ENCODE measurements at places on chromosomes 2 and 18. TPM values are rescaled to one million over a fixed set of nuclear protein-coding genes. Genes with fewer than 3 reads are reported as not detected.

- no peaks in the 10 kb centered on the region for H3K27me3 ChIP-seq
- no peak for DNase-seq
- peak overlapping the region; percentile 94 for H3K27ac ChIP-seq
- peak overlapping the region; percentile 90 for H3K4me3 ChIP-seq
- H3K4me1 ChIP-seq, result peaks cover 34% of the 10 kb centered on the region
- H3K36me3 ChIP-seq, result no peaks in the 10 kb centered on the region
Observed at GRCh38 chr2:28895189-28895893, 874 bp downstream of the WDR43 start.

The SPDYA gene
- 1.7 TPM for total RNA-seq

DNA sequence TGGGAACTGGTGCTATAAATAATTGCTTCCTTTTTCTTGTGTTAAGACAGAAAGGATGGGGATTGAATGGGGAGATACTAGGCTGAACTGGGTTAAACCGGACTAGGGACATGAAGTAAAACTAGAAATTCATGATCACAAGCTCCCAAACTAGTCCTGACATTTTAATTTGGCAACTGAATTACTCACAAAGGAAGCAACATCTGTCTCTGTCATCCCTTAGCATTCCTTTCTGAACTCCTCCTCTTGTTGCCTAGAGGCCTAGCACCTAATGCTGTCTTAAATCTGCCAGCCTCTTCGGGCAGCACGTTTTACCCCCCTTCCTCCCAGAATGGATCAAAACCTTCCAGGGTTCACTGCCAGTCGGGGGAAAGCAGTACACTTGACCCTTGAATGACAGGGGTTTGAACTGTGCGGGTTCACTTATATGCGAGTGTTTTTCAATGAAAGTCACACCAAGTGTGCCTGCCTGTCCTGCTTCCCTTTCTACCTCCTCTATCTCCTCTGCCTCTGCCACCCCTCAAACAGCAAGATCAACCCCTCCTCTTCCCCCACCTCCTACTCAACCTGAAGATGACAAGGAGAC is 8.2 kb downstream of the KCTD1 start:
- DNase-seq, result no peak
- no peaks in the 10 kb centered on the region for H3K27me3 ChIP-seq
- H3K4me1 ChIP-seq, result peaks cover 67% of the 10 kb centered on the region
- no peaks in the 10 kb centered on the region for H3K36me3 ChIP-seq
- H3K4me3 ChIP-seq, result no peak overlapping the region
- peak overlapping the region; percentile 48 for H3K27ac ChIP-seq

DNA sequence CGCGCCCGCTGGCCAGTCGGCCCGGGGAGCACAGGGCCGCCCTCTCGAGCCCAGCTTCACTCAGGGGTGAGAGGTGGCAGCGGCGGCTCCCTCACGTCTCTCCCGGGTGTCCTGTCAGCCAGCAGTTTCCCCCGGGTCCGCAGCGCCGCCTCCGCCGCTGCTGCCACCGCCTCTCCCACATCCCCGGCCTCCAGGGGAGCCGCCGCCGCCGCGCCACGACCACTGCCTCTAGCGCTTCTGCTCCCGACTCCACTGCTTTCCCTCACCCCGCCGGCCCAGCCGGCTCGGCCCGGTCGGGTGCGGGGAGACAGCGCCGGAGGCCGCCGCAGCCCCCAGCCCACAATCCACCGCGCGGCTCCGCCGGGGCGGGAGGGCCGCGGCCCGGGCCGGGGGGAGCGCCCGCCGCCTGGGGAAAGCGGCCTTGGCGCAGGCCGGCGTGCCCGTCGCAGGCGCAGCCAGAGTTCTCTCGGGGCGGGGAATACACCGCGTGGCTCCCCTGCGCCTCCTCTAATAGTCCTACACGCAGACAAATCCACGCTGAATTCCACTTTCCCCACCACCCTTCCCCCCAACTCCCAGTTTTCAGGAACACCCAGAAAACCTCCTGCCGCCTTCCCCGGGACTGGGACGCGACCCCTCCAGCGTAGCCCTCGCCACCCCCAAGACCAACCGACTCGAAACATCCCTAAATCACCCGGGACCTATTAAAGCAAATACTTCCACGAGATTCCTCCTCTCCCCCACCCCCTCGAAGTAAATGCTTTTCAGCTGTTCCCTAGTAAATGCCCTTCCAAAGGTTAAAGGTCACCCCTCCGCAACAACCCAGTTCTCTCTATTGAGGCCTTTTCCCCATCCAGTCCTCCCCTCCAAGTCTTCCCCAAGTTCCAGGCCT is at the start of gene VPS54:
VPS54 (minus strand) TSS at position 346 of the 892 bp plus-strand sequence. CDS start 35,429 bp downstream, outside the sequence.
- H3K36me3 ChIP-seq, result no peaks in the 10 kb centered on the region
- peaks cover 35% of the 10 kb centered on the region for H3K4me1 ChIP-seq
- no peaks in the 10 kb centered on the region for H3K27me3 ChIP-seq
- peak; percentile 58 for DNase-seq

The CRYGC gene
- total RNA-seq, result not detected

The TMEM169 gene
- total RNA-seq, result 0.71 TPM
